ENCODE measurements at places on chromosomes 6 and 20.

DNA sequence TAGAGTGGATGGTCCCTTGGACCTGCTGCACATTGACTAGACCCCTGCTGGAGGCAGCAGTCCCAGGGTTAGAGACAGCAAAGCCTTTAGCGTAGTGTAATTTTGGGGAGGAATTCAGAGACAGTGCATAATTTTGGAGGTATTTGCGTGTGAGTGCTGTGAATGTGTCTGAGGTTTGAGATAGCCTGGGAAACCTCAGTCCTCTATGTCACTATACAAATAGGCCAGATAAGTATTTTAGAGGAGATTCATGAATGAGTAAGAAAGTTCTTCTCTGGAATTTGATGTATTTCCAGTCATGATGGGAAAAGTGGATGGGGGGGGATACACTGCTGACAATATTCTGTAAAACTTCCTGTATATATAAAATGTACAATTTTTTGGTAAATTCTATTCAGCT, 25.8 kb upstream of the MTRF1L start:
- no peak for DNase-seq

DNA sequence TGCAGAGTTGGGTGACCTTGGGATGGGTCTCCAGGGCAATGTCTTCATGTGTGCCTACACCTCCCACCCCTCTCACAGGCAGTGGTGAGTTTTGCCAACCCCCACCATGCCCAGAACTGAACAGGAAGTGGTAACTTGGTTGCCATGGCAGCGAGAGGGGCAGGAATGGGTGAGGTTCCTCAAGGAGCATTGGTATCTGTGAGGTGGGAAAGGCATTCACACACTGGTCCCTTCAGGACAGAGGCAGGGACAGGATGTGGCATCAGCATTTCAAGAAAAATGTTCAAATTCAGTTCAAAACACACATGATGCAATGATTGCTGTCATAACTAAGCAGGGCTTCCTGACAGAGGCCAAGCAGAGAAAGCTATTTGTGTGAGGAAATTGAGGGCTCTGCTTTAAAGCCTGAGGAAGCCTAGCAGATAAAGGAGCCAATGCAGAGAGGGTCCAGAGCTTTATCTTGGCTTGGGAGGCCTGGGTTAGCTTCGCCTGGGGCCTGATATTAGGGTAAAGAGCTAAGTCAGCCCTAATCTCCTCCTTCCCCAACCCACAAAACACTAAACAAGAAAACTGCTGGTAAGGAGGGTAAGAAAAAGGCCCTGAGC, 551 bp downstream of the TREML2 start:
- no peak for DNase-seq

DNA sequence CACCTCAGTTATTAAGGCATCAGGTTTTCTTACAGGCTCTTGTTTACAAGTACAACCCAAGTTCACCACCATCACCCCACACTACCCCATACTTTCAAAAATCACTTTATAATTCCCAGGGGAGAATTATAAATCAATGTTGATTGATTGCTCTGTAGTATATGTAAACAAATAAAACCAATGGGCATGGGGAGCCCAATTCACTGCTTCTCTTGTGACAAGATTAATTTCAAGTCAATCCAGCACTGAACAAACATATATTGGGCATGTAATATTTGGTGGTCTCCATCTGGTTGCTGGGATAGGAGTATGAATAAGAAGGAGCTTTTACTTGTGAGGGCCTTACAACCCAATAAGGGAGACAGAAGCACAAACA, 95.8 kb downstream of the CLVS2 start:
- no peak for DNase-seq

GRCh38 chr6:7895125-7895423, 15.5 kb downstream of the TXNDC5 start:
- no peak for DNase-seq

GRCh38 chr6:3422435-3423070, 34.3 kb downstream of the SLC22A23 start:
- no peak for DNase-seq

DNA sequence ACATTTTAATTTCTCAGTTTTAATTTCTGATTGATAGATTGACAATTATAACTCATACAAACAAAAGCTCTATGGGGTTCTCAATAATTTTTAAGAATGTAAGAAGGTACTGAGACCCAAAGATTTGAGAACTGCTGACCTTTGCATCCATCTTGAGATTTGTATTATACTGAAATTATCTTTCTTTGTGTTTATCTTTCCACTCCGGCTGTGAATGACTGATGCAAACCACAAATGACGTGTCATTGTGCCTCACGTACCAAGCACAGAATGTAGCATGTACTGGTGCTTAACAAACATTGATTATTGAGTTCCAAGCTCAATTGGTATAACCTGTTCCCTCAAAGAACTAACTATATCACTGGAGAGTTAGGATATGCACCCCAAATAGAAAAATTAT, 152.1 kb upstream of the SMLR1 start:
- DNase-seq = no peak

- DNase-seq = no peak
Measured at GRCh38 chr20:11675920-11676629, 241.6 kb upstream of the BTBD3 start.

GRCh38 chr20:35448788-35449373, 6.5 kb upstream of the CEP250 start:
- DNase-seq = no peak

- no peak for DNase-seq
Measured at GRCh38 chr20:63363013-63363957, 2.1 kb upstream of the CHRNA4 start.

DNA sequence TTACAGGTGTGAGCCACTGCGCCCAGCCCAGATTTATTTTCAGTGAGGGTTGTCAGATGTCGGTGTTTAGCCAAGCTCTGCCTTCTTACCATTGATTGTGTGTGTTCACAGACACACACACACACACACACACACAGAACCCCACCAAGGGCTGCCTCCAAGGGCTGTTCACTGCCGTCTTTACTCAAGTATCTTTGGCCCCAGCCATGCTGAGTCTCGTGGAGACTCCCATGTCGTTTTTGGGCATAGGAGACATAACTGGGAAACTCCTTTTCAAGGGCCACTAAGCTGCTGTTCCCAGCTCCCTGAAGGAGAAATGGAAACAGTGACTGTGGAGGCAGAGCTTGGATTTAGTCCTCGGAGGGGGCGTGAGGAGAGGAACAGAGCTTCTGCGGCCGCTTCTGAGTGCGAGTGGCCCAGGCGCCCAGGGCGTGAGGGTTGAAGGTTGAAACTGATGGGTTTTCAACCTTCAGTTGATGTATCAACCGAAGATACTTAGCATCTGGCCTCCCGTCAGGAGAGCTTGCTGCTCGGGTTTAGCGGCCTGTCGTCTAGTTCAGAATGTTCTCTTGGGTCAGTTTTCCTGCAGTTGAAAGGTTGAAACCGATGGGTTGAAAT, 243.6 kb downstream of the TTLL2 start:
- no peak for DNase-seq

DNA sequence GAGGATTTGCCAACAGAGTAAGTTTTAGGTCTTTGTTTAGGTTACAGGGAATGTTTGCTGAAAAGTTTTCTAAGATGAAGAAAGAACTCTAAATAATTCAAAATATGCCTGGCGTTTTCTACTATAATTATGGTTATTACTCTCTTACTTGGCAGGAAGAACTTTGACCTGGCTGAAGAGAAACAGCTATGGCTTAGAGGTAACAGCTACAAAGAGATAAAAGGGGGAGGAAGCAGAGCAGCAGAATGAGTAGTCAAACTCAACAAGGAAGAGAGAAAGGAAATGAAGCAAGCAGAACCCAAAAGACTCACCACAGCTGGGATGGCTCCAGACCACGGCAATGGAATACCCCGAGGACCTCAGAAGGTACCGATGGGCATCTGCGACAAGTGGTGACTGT, 95.6 kb downstream of the KIF16B start:
- no peak for DNase-seq

DNA sequence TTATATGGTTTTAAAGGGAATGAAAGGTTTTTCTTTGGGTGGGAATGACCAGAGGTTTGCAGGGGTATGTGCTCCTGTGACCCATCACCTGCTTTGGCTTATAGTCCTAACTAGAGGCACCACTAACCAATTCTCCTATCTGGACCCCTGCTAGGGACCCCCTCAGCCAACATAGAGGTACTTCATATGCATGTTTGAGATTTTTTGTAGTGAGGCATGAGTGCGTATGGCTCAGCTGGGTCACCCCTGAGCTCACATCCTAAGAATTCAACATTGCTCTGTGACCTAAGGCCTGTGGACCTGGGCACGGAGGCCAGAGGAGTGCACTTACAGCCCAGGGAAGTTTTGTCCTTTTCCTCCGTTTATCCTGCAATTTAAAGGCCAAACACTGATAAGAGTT, 68.4 kb upstream of the EEF1E1 start:
- no peak for DNase-seq

- no peak for DNase-seq
Measured at GRCh38 chr6:106702451-106703110, 73.2 kb downstream of the QRSL1 start.

DNA sequence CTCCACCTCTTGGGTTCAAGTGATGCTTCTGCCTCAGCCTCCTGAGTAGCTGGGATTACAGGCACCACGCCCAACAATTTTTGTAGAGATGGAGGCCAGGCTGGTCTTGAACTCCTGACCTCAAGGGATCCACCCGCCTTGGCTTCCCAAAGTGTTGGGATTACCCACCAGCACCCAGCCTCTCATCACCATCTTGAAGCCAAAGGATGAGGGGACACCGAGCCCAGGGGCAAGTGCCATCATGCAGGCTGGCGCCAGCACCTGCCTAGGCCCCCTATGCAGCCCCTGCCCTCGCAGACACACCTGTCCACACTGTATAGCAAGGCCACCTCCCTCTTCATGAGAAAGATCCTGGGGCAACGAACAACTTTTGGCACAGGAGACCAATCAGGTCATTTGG, 5.3 kb upstream of the RBM38 start:
- DNase-seq = no peak

DNA sequence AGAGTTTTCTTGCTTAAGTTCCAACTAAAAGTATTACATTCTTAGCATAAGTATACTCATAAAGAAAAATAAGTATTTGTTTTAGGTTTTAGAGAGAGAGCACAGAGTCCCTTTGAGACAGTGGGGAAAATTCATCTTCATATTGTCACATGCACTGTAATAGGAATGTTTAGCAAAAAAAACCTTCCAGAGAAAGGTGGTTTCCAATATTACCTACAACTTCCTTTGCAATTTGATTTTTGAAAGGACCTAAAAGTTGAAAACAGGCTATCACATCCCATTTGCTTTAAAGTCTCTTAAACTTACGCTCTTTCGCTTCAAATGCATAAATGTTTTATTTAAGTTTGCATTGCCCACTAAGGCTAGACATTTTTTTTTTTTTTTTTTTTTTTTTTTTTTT, 86.4 kb downstream of the OPRM1 start:
- no peak for DNase-seq

DNA sequence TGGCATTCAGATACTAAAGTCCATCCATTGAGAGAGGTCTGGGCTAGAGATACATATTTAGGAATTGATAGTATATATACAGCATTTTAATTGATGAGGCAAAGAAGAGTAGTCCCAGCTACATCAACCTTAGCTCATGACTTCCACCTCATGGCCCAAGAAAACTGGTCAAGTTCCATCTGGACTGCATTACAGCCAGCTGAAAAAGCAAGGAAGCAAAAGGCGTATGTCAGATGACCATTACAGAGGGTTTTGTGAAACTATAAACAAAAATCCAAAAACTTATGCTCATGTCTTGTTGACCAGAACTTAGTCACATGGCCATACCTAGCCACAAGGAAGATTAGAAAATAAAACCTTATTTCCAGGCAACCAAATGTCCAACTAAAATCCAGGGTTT, 46.8 kb upstream of the RNF146 start:
- DNase-seq = no peak

GRCh38 chr6:143570147-143570853, 58.8 kb upstream of the FUCA2 start:
- no peak for DNase-seq

Data from D721Med (cell line).